T follicular helper cell (primary cell): ENCODE measurements at places on chromosomes 11 and 22.

GRCh38 chr11:1760351-1761109, 3.2 kb downstream of the CTSD start:
- DNase-seq, result no peak

GRCh38 chr11:206526-207207, 532 bp downstream of the BET1L start:
- no peak for DNase-seq

GRCh38 chr22:44391481-44392445, 79.0 kb upstream of the SHISAL1 start:
- no peak for DNase-seq

- no peak for DNase-seq
Observed at GRCh38 chr11:75158696-75159150, 7.8 kb downstream of the SLCO2B1 start.

- no peak for DNase-seq
Observed at GRCh38 chr11:94125407-94126115, 3.1 kb upstream of the PANX1 start.
